ENCODE measurements at places on chromosomes 16 and 17.

GRCh38 chr17:74861662-74862107 lies 2.0 kb upstream of the GRIN2C start:
- DNase-seq = no peak

- DNase-seq = no peak
Measured at GRCh38 chr17:62720126-62720850, 87.8 kb downstream of the MARCHF10 start.

DNA sequence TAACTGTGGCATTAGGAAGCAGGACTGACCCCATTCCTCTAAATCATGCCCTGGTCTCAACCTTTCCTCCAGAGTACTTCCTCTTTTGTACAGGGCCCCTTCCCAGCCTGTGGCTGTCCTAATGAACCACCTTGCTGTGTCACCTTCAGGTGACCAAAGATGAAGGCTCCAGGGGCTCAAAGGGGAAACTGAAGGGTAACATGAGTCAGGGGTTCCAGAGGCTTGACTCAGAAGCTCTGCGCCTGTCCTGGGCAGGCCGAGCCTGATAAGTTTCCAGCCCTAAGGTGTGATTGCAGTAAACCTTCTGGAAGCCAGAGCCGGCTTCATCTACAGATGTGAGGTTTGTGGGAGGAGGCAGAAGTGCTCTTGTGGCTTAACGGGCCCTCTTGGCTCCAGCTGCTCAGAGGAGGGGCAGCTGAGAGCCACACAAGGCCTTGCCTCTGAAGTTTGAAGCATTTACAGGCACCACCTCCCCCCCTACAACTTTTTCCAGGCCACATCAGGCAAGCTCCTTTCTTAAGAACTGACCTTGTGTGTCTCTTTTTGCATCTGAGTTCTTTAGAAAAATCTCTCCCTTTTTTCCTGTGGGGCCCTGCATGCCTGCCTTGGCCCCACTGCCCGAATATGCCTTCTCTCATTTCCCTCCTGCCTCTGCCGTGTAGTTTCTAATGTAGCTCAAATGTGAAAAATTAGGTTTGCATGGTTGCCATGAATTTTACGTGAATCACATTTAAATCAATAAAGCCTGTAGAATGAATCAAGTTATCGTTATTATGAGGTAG lies 149.9 kb downstream of the CLEC16A start:
- no peak for DNase-seq

DNA sequence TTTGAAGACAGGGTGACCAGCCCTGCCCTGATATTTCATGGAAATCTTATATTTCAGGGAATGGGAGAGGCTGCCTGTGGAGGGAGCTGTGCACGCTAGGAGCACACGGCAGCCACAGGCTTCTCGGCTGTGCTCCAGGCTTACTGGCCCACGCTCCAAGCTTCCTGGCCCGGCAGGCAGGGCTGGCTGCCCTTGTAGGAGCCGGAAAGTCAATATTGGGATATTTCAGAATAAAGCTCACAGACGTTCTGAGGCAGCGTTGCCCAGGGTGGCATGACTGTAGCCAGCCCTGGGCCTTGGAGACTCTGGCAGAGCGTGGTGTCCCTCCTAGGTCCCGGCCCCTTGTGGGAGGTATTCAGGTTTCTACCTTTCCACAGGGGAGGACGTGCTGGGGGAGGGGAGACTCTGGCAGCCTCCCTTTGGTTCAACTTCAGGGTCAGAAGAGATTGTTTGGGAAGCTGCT lies 95.6 kb downstream of the NPIPB11 start:
- peak; percentile 72 for DNase-seq

DNA sequence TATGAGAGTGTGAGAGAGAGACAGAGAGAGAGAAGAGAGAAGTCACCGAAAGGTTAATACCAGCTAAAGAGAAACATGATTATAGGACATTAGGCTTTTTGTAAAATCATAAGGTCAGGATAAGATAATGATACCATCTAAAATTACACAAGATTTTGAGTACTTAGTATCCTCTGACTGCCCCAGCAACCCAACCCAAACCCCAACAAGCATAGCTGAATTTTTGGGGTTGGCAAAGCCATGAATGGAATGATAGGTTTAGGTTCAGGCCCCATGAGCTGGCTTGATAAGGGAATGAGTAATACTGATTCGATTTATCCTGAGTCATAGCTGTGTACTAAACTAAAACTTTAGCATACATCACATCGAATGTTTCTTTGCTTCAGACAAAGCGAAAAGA lies 259.5 kb downstream of the IRX3 start:
- DNase-seq = no peak

DNA sequence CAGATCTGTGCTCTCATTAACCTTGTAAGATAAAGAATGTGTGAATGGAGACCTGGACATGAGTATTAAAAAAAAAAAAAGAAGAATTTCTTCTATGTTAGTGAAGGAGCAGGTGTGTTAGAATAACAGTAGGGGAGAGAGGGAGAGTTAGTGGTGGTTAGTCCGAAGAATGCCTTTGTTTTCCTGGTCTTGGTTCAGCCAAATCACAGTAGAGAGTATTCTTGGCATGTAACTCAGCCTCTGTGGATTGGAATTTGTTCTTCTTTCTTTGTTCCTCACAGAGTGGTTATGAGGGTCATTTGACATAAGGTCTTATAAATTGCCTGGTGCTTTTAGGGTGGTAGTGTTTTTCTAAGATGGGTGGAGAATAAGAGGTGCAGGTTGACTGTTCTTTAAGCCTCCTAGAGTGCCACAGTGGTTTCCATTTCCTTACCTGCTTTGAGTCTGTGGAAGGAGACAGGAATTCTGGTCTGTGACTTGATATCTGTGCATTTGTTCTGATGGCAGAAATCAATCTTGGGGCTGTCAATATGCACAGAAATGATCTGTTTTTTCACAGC lies 17.6 kb downstream of the NUP93 start:
- no peak for DNase-seq

DNA sequence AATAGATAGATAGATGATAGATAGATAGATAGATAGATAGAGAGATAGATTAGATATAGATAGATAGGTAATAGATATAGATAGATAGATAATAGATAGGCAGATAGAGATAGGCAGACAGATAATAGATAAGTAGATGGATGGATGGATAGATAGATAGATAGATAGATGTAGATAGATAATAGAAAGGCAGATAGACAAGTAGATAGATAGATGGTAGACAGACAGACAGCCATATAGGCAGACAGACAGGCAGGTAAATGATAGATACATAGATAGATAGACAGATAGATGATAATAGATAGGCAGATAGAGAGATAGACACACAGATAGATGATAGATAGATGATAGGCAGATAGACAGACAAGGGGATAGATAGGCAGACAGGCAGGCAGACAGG lies 191.4 kb upstream of the TNRC6C start:
- DNase-seq = no peak

- no peak for DNase-seq
Measured at GRCh38 chr16:29705030-29705429, 26.1 kb downstream of the QPRT start.

GRCh38 chr16:11205754-11206581 lies 50.0 kb downstream of the SOCS1 start:
- DNase-seq = peak; percentile 61

DNA sequence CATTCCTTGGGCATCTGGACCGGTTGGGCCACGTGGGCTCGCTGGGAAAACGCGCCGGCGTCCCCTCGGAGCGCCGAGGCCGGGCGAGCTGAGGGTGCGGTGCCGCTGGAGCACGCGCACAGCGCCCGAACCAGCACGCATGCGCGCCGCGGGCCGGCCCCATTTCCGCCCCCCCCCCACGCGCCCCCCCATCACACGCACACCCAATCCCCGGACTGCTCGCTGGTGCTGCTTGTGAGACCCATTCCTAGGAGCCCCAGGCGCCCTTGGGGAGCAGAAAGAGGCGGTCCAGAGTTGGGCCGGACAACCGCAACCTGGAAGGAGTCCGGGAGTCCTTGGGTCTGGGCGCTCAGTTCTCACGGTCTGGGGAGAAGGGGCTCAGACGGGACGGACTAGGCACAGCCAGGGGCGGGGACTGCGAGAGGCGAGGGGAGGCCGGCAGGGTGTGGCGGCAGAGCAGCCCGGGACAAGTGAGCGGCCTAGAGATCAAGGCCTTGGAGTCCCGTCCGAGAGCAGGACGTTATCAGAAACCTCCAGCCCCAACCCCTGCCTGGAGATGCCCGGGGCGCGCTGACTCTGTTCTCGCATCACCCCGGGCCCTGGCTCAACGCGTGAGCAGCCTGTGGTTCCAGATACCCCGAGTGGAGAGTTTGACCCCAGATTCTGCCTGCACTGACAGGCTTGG lies 6.0 kb upstream of the CBX8 start:
- peak; percentile 67 for DNase-seq
